Activated T-helper 1 cell treated with anti-CD3 and anti-CD28 coated beads, Interleukin-12 subunit alpha, Interleukin-12 subunit beta, Interleukin-2, Interleukin-4 antibody, amounts not matched to agents 30 ng/mL and 10 ng/mL and 1 ng/mL, durations not matched to agents 14 hours and 24 hours and 36 hours (primary cell): ENCODE measurements at places on chromosomes 5 and 9.

DNA sequence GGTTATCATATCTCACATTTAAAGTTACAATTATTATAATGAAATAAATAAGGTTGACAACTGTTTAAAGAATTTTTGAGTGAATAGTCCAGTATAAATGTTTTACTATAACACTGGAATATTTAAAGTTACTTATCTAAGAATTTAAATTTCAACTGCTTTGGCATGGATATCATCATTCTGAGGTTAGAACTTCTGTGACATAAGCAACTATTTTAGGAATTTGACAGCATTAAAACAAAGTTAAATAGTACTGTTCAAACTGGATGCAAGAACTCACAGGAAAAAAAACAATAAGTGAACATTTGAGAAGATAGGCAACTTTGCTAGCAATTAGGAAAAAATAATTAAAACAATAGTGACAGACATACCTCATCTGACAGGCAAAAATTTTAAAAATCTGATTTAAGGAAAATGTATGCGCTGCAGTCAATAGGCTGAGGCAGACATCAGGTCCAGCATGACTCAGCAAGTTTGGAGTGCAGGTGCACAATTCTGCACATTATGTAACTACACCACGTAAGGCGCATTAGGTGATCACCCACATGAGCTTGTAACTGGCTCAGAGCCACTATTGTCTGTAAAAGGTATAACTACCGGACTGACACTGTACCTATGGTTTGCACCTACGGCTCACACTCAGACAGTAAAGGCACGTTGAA is 180.6 kb downstream of the PDE4D start:
- H3K27me3 ChIP-seq, result no peaks in the 10 kb centered on the region
- no peak for DNase-seq
- no peaks in the 10 kb centered on the region for H3K4me1 ChIP-seq
- H3K36me3 ChIP-seq, result no peaks in the 10 kb centered on the region
- H3K27ac ChIP-seq, result no peak overlapping the region

DNA sequence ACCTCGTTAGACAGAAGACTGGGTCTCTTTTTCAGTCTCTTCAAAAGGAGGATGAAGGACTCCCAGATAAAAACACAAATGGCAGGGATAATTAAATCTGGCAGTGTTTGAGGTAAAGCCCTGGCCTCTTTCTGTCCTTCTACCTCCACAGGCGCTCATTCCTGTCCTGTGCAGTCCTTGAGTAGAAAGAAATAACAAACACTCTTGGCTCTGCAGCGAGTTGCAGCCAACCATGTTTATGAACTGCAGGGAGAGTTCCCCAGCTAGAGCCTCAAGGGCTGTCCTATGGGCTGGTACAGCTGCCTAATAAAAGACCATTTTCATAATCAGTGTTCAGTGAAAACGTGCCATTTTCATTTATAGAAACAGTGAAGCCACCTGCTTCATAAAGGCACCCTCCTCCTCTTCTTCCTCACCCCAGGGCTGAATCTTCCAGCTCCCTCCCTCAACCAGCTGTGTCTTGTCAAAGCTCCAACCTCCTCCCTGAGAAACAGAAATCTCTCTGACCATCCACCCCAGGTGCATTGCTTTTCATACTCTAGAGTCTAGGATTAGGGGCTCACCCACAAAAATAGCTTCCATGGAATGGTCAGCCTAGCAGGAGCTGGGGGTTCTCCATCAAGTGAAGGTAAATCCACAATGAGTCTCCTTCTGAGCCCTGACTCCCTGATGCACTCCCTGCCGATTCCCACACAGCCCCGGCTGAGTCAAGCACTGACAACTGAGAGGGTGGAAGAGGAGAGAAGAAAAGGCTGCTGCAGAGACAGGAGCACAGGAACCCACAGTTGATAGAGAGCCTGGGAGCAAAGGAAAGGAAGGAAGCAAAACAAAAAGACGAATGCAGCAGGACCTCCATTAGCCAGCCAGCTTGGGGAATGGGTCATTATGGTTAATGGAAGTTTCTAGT is 150.7 kb downstream of the CMYA5 start:
- no peak overlapping the region for H3K27ac ChIP-seq
- H3K4me3 ChIP-seq, result no peak overlapping the region
- no peaks in the 10 kb centered on the region for H3K36me3 ChIP-seq
- DNase-seq, result no peak
- H3K4me1 ChIP-seq, result peaks cover 8% of the 10 kb centered on the region

DNA sequence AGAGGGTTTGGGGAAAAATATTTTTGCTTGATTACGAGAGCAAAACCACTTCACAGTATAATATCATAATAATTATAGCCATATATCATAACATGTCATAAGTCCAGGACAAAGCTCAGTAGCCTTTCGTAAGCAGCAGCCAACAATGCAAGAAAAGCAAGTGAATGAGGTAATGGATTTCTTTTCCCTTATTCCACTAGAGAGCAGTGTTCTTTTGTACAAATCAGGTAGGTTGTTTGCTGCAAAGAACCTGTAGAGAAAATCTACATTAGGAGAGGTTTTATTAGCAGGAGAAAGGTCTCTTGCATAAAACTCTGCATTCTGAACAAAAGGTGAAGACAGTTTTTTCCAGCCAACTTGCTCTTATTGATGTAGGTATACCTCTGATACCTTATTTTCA is 1033.4 kb downstream of the TLE4 start:
- DNase-seq, result no peak
- no peaks in the 10 kb centered on the region for H3K36me3 ChIP-seq
- H3K27me3 ChIP-seq, result peaks cover 2% of the 10 kb centered on the region
- H3K27ac ChIP-seq, result no peak overlapping the region
- no peak overlapping the region for H3K4me3 ChIP-seq

DNA sequence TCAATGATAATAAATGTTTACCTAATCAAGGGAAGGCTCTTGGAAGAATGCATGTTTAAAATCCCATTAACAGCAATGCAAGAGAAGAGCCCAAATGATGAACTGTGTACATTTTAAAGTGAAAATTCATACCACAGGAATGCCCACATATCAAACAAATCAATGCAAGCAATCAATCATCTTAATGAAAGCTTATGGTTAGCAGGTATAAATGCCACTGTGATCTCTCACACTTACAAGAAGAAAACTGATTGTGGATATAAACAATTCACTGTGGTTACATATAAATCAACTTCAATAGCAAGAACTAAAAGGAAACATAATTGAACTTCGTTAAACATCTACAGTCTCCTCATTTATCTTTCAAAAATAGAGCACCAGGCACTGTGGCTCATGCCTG is 161.0 kb upstream of the RORB start:
- no peak overlapping the region for H3K4me3 ChIP-seq
- peaks cover 34% of the 10 kb centered on the region for H3K4me1 ChIP-seq
- peaks cover 3% of the 10 kb centered on the region for H3K36me3 ChIP-seq
- no peak for DNase-seq
- H3K27ac ChIP-seq, result no peak overlapping the region

DNA sequence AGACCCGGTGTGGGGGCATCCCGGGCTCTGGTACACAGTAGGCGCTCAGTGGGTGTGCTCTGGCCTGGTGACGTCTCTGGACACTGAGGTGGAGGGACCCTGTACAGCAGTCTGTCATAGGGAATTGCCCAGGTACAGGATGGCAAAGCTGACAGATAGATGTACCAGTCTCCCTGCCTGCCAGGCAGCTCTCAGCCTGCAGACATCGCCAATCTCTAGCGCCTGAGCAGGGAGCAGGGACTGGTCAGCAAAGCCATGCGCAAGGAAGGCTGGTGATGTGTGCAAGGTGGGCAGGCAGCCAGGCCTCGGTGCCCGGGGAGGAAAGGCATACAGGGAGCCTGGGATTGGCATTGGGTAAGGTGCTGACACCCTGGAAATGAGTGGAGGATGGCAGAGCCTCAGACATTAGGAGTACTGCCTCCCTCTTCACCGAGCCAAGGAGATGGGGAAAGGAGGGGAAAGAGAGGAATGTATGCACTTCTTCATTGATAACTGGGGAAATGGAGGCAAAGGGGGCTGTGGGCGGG is 33.9 kb upstream of the BRD3 start:
- no peak overlapping the region for H3K27ac ChIP-seq
- H3K27me3 ChIP-seq, result peaks cover 6% of the 10 kb centered on the region
- DNase-seq, result no peak
- no peaks in the 10 kb centered on the region for H3K4me1 ChIP-seq

GRCh38 chr5:77239126-77239741 is 28.8 kb downstream of the PDE8B start:
- H3K4me1 ChIP-seq, result no peaks in the 10 kb centered on the region
- peaks cover 18% of the 10 kb centered on the region for H3K27me3 ChIP-seq
- no peak overlapping the region for H3K27ac ChIP-seq

DNA sequence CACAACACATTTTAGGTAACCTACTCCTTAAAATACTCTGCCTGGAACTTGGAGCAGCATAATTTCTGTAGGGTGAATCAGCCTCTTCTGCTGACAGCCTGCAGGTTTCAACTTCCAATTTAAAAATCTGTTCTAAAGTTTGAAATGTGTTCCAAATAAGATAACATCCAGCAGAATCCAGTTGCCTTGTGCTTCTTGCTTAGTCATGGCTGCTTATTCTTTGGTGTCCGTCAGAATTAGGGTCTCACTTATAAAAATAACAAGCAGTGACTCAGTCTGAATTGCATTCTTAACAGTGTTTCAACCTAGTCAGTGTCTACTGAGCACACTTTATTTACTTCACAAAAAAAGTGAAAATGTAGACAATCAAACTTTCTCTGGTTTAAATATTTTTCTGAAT is 3.7 kb downstream of the CDH6 start:
- no peaks in the 10 kb centered on the region for H3K36me3 ChIP-seq
- H3K27me3 ChIP-seq, result peaks cover 26% of the 10 kb centered on the region
- no peaks in the 10 kb centered on the region for H3K4me1 ChIP-seq
- DNase-seq, result no peak
